ENCODE measurements at places on chromosomes 16 and 17. TPM values are rescaled to one million over a fixed set of nuclear protein-coding genes. Genes with fewer than 3 reads are reported as not detected.

DNA sequence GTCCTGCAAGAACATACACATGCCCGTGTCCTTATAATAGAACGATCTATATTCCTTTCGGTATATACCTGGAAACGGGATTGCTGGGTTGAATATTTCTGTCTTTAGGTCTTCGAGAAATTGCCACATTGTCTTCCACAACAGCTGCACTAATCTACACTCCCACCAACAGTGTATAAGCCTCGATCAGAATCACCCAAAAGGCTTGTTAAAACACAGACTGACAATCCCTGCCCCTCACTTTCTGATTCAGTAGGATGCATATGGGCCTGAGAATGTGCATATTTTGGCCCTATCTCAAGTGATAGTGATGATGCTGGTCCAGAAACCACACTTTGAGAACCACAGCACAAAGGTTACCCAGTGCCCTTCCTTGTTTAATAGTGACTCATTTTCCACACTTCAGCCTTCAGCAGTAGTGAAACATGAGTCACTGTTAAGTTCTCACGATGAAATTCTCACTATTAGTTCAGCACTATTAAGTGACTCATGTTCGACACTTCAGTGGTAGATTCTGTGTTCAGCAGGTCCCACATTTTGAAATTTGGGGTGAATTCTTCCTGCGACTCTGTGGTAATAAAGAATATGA is 215.6 kb downstream of the GRIN2A start:
- no peak for DNase-seq

- DNase-seq = no peak
Measured at GRCh38 chr17:55168958-55169687, 95.6 kb upstream of the HLF start.

GRCh38 chr16:84813141-84813934 is 6.4 kb upstream of the CRISPLD2 start:
- no peak for DNase-seq

DNA sequence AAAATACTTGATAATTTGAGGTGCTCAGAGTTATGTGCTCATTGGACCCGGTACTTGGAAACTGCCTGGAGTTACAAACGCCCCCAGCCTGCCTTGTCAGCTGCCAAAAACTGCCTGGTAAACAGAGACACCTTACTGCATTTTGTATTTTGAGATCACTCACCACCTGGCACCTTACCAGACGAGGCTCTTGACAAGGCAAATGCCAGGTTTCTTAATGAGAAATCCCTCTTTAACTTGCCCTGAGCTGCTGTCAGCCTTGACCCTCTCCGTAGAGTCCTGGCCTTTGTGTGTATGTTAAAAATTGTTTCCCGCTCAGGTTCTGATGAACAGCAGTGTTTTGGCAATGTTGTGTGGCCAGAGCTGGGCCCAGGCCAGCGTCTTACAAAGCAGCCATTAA is 28.8 kb downstream of the SYT17 start:
- DNase-seq = no peak

- DNase-seq = peak; percentile 62
Measured at GRCh38 chr16:7405166-7405565, 72.5 kb downstream of the RBFOX1 start.

TTYH2 gene
- polyA plus RNA-seq = 15.8 TPM
